ENCODE measurements at places on chromosomes 3 and 15. TPM values are rescaled to one million over a fixed set of nuclear protein-coding genes. Genes with fewer than 3 reads are reported as not detected.

CATSPER2 gene
- 6.6 TPM for total RNA-seq

DNA sequence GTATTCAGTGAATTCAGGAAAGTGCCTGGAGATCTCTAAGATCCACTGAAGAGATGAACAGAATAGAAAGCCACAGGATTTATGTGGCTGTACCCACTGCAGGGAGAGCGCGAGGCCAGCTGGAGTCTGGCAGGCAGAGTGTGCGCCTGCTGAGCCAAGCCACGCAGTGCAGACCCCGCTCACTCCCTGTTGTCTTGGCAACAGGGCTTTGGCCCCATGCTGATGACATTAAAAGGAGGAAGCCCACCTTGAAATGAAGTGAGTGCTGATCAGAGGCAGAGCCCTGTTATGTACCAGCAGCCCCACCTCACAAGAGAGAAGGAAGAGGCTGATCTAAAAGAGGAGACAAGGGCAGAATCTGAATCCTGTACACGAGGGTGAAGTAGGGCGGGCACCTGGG, 36.7 kb downstream of the PXYLP1 start:
- no peak for DNase-seq
- H3K36me3 ChIP-seq, result peaks cover 8% of the 10 kb centered on the region
- no peaks in the 10 kb centered on the region for H3K4me1 ChIP-seq
- no peak overlapping the region for H3K4me3 ChIP-seq
- no peaks in the 10 kb centered on the region for H3K27me3 ChIP-seq

DNA sequence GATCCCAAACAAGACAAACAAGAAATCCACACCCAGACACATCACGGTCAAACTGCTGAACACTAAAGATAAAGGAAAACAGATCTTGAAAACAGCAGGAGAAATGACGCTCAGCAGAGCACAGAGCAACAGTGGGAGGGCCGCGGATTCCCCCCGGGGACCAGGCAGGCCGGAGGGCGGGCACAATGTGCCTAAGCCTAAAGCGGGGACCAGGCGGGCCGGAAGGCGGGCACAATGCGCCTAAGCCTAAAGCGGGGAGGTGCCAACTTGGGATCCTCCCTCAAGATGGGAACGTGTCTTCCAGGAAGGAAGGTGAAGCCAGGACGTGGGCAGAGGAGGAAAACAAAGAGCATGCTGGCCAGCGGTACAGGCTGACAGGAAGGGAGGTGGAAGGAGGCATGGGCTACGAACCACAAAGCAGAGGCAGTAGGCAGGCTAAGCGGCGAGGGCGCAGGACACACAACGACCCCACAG, 31.1 kb downstream of the CYFIP1 start:
- no peak for DNase-seq
- H3K36me3 ChIP-seq, result peaks cover 2% of the 10 kb centered on the region
- H3K27me3 ChIP-seq, result no peaks in the 10 kb centered on the region

DNA sequence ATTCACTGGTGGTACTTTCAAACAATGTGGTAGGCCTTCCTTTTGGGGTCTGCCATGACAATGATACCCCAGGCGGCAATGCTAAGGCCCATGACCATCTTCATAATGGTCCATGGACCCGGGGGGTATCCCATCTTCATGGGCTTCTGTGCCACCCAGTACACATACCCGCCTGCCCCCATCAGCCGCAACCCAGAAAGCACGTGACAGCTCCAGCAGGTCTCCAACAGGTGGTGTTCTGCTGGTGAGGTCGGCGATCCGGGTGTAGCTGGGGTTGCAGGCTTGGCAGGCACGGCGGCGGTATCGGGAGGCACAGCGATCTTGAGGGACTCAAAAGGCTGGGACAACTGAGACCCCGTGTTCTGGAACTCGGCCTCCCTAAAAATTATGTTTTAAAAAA, 214.5 kb downstream of the SNRPN start:
- H3K4me1 ChIP-seq, result no peaks in the 10 kb centered on the region
- H3K27ac ChIP-seq, result no peak overlapping the region
- no peak overlapping the region for H3K4me3 ChIP-seq

- no peak overlapping the region for H3K27ac ChIP-seq
- DNase-seq, result no peak
- no peaks in the 10 kb centered on the region for H3K27me3 ChIP-seq
- no peaks in the 10 kb centered on the region for H3K4me1 ChIP-seq
Observed at GRCh38 chr3:70880421-70880820, 568.0 kb upstream of the MDFIC2 start.

DNA sequence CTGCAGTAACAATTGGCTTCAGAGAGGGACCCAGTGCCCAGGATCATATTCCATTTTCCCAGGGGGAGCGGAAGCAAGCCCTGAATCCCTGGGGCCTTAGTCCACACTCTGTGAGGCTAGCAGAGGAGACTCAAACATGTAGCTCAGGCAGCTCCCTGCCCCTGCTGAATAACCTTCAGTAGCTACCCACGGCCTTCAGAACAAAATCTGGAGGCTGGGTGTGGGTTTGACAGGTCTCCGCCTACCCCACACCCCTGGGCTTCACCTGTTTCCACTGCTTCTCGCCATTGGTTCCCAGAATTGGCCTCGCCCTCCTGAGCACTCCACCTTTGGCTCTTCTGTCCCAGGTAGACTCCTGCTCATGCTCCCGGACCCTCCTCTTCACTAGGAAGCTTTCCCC, 93.6 kb upstream of the ATP2B2 start:
- peaks cover 26% of the 10 kb centered on the region for H3K27me3 ChIP-seq
- no peak overlapping the region for H3K4me3 ChIP-seq
- H3K36me3 ChIP-seq, result no peaks in the 10 kb centered on the region
- DNase-seq, result no peak

DNA sequence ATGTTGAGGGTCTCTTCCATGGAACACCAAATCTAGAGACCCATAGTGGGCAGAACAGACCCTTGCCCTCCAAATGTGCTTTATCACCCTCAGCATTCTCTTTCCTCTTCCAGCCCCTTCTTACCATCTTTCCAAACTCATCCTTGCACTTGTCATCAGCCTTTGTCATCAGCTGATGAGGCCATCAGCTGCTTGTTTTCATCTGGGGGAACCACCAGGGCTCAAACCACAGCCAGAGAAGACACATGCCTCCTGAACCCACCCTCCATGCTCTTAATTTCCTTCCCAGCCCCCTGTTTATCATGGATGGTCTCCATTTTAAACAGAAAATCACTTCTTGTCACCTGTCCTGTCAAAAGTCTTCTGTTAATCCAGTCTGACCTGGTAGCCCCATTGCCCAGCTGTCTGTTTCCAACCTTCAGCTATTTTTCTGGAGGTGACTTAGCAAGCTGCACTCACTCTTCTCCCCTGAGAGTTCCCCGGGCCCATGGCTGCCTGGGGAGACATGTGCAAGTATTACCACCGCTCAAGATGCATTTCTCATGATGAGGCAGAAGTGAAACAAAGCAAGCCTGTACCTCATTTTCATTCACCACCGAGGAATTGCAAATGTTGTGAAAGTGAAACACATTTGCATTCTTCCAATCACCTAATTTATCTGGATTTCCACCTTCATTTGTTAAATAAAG, 14.7 kb upstream of the SYNM start:
- no peak overlapping the region for H3K27ac ChIP-seq
- H3K36me3 ChIP-seq, result no peaks in the 10 kb centered on the region
- H3K4me3 ChIP-seq, result no peak overlapping the region
- no peak for DNase-seq
- H3K4me1 ChIP-seq, result peaks cover 8% of the 10 kb centered on the region
- H3K27me3 ChIP-seq, result peaks cover 5% of the 10 kb centered on the region

GRCh38 chr15:92336419-92336987, 57.2 kb upstream of the ST8SIA2 start:
- no peak overlapping the region for H3K27ac ChIP-seq
- H3K27me3 ChIP-seq, result peaks cover 35% of the 10 kb centered on the region
- no peaks in the 10 kb centered on the region for H3K36me3 ChIP-seq
- no peak for DNase-seq
- H3K4me1 ChIP-seq, result no peaks in the 10 kb centered on the region
- H3K4me3 ChIP-seq, result no peak overlapping the region

DNA sequence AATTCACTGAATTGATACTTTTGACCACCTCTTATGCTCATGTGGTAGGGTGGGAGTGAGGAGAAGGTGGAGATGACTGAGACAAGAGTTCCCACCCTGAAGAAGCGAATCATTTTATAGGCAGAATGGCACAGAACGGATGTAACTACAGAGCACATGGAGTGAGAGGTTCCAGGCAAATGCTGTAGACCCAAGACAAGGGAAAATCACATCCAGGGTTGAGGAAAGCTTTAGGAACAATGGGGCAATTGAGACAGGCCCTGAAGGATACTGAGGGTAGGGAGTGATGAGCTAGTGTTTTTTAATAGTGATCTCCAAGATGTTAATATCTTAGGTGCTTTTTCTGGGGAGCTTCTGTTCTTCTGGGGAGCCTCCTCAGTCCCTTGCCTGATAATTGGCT, 8.1 kb downstream of the PCCB start:
- DNase-seq, result no peak
- H3K4me1 ChIP-seq, result peaks cover 6% of the 10 kb centered on the region
- no peak overlapping the region for H3K27ac ChIP-seq
- H3K27me3 ChIP-seq, result no peaks in the 10 kb centered on the region
- peaks cover 28% of the 10 kb centered on the region for H3K36me3 ChIP-seq
- H3K4me3 ChIP-seq, result no peak overlapping the region

- H3K4me1 ChIP-seq, result peaks cover 38% of the 10 kb centered on the region
- H3K27me3 ChIP-seq, result no peaks in the 10 kb centered on the region
- no peak overlapping the region for H3K4me3 ChIP-seq
- H3K36me3 ChIP-seq, result no peaks in the 10 kb centered on the region
Observed at GRCh38 chr3:112685420-112685819, 44.5 kb upstream of the CCDC80 start.

DNA sequence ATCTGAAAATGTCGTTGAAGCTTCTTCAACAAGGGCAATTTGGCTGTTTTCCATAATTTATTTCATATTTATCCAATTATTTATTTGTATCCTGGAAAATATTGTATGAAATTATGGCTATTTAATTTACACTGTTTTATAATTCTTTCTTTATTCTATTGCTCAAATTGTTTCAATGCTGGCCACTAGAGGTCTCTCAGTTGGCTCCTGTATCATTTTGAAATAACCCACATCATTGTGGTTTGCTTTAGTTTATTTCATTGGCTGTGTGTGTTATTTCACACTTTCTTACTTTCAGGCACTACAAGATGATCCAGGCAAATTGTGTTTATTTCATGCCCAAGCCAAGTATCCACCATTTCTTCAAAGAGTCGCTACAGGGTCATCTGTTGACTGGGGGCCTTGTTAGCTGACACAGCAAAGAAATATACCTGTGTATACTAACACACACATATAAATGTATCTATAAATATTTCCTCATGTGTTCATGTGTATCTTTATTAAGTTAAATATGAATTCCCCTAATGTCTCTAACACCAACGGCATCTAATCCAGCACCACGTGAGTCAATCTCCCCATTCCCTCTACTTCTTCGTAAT, 86.2 kb downstream of the NPAP1 start:
- no peaks in the 10 kb centered on the region for H3K4me1 ChIP-seq
- H3K36me3 ChIP-seq, result no peaks in the 10 kb centered on the region
- H3K4me3 ChIP-seq, result no peak overlapping the region

Measured in mesothelial cell of epicardium (in vitro differentiated cells).